ENCODE measurements at places on chromosomes 16 and 17. TPM values are rescaled to one million over a fixed set of nuclear protein-coding genes. Genes with fewer than 3 reads are reported as not detected.

The FOXL1 gene
- total RNA-seq: not detected

The CACNG4 gene
- 0.26 TPM for total RNA-seq

The MYH3 gene
- 1.6 TPM for total RNA-seq

DNA sequence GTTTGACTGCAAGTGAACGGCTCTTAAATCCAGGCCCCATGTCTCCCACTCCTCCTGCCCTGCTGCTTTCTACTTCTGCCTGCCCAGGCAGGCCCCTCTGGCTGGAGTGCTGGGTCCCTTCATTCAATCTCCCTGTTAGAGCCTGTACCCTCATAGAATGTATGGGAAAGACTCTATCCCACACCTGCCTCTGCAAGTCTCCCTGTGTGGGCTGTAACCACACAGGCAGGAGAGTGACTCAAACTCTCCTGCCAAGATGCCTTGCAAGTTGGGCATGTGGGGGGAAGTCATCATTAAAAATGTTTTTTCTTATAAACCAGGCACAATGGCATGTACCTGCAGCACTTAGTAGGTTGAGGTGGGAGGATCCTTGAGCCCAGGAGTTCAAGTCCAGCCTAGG is 77.5 kb downstream of the PLXDC1 start:
- no peaks in the 10 kb centered on the region for H3K27me3 ChIP-seq
- H3K4me3 ChIP-seq: no peak overlapping the region
- no peak for DNase-seq
- H3K27ac ChIP-seq: no peak overlapping the region
- no peaks in the 10 kb centered on the region for H3K36me3 ChIP-seq

DNA sequence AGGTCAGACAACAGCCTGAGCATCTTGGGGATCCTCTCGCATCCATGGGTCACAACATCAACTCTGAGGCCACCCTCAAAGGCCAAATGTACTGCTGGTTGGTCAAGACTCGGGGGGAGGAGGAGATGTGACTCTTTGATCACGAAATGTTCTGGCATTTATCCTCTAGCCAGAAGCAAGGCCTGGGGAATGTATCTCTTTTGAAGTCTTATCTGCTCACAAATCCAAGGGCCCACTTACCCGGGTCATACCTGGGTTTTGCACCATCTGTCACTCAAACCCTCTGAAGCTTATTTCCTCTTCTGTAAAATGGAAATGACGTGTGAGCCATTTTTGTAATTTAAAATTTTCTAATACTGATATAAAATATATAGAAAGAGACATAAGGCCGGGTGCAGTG is 13.2 kb downstream of the CA7 start:
- H3K4me3 ChIP-seq: no peak overlapping the region
- H3K27me3 ChIP-seq: no peaks in the 10 kb centered on the region
- no peak overlapping the region for H3K27ac ChIP-seq
- H3K4me1 ChIP-seq: no peaks in the 10 kb centered on the region

DNA sequence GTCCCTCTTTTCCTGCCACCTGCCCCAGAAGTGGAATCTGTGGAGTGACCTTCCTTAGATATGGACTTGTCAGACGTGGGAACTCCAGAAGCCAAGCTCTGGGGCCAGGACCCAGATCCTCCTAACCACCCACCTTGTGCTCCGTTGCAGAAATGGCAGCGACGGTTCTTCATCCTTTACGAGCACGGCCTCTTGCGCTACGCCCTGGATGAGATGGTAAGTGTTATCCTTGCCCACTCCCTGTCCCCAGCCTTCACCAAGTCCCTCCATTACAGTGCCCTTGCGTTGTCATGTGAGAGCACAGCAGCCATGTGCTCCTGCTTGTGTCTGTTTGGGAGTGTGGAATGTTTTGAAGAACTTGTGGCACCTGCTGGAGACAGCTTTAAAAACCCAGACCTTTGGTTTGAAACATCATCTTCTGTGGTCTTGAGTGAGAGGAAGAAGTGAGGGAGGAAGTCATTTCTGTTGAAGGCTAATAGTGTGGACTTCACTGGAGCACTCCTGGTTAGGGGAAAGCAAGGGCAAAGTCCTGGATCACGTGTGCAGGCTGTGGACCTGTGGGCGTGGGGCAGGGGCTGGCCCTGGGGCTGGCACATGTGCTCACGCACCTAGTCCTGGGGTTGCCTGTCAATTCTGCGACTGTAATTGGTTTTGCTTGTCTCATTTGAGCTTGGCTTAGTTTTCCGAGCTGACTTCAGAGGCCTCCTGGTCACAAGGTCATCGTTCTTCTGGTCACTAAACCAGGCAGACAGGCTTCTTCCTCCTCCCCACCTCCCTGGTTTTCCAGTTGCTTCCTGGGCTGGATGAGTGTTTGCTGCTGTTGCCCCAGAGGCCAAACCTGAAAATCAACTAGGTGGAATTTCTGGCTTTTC is 35.8 kb downstream of the MPRIP start:
- H3K27ac ChIP-seq: no peak overlapping the region
- peak; percentile 78 for DNase-seq
- H3K4me3 ChIP-seq: no peak overlapping the region
- no peaks in the 10 kb centered on the region for H3K27me3 ChIP-seq

GRCh38 chr17:40778461-40778860 is 3.9 kb downstream of the KRT27 start:
- H3K36me3 ChIP-seq: no peaks in the 10 kb centered on the region
- no peak overlapping the region for H3K27ac ChIP-seq
- H3K4me1 ChIP-seq: no peaks in the 10 kb centered on the region

DNA sequence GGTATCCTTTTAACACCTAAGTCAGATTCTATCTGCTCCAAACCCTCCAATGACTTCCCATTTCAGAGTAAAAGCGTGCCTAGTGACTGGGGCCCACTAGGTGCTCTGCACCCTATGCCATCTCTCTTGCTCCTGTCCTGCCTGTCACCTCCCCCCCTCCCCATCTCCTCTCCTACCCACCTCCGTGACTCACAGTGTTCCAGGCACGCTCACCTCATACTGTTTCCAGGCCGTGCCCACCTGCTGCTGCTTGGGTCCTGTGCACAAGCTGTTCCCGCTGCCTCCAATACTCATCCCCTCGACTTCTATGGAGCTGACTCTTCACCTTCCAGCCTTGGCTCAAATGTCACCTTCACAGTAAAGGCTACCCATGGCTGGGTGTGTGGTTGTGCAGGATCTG is 21.7 kb downstream of the DNAH3 start:
- no peak overlapping the region for H3K4me3 ChIP-seq
- DNase-seq: no peak
- H3K4me1 ChIP-seq: no peaks in the 10 kb centered on the region
- H3K27me3 ChIP-seq: no peaks in the 10 kb centered on the region

DNA sequence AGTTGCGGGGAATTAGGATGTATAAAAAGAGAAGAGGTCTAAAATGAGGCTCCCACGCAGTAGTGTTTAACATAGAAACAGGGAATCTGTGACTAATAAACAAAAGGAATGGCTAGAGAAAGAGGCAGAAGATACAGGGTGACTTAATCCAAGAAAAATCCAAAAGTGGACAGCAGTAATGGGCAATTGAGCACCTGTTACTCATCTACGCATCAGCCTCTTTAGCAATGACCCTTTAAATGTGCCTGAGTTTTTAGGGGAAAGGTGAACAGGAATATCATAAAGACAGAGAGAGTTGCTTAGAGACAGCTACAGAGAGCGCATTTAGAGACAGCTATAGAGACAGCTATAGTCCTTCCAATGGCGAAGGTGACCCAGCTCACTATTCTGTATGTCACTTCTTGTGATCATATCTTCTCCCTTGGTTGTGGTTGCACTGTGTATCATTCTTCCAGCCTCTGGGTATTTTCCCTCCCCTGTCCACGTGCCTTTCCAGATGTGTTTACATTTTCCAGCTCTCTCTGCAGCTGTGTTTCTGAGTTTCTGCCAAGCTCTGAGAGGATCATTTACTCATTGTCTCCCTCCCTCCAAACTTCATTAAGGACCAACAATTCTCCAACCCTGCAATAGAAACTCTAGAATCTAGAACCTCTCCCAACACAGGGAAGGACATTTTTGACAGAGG is 61.5 kb downstream of the MYOCD start:
- H3K4me3 ChIP-seq: no peak overlapping the region
- H3K4me1 ChIP-seq: peaks cover 16% of the 10 kb centered on the region
- no peaks in the 10 kb centered on the region for H3K36me3 ChIP-seq
- H3K27ac ChIP-seq: no peak overlapping the region

- H3K27ac ChIP-seq: no peak overlapping the region
- no peaks in the 10 kb centered on the region for H3K27me3 ChIP-seq
- H3K36me3 ChIP-seq: peaks cover 2% of the 10 kb centered on the region
- no peak for DNase-seq
Measured at GRCh38 chr17:64183815-64184214, 53.9 kb upstream of the ERN1 start.

DNA sequence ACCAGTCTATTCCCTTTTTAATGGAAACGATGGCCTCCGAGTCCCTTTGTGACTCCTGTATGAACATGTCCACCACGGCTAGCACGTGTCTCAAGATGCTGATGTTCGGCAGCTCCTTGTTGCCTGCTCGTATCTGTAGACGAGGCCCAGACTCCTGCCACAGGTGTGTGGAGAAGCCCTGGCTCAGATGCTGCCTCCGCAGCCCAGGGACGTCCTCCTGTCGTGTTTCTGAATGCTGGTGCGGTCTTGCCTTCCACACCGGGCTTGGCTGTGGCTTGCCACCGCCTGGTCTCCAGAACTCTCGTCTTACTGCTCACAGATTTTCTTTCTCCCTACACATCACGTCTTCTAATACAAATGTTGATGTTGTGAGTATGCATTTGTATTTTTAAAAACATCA is 17.0 kb downstream of the FOXF1 start:
- H3K4me3 ChIP-seq: no peak overlapping the region
- H3K27ac ChIP-seq: no peak overlapping the region
- no peaks in the 10 kb centered on the region for H3K27me3 ChIP-seq
- no peak for DNase-seq

DNA sequence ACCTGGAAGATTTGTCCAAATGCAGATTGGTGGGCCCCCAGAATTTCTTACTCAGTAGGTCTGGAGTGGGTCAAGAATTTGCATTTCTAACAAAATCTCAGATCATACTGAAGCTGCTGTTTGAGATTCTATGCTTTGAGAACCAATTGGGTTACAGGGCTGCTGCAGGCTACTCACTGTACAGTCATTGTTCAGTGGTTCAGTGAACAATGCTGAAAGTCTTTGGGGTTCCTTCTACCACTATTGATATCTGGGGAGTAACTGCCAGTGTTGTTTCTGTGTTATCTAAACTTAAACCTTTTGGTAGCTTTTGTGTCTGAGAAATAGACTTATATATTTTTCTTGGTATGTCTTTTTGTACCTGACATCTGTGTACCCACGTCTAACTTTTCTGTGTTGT is 187.5 kb downstream of the TANC2 start:
- no peak overlapping the region for H3K27ac ChIP-seq
- H3K4me1 ChIP-seq: no peaks in the 10 kb centered on the region
- no peak for DNase-seq
- no peaks in the 10 kb centered on the region for H3K27me3 ChIP-seq
- H3K36me3 ChIP-seq: no peaks in the 10 kb centered on the region

- peaks cover 21% of the 10 kb centered on the region for H3K4me1 ChIP-seq
- H3K27ac ChIP-seq: no peak overlapping the region
- no peak overlapping the region for H3K4me3 ChIP-seq
- H3K36me3 ChIP-seq: no peaks in the 10 kb centered on the region
- no peaks in the 10 kb centered on the region for H3K27me3 ChIP-seq
Measured at GRCh38 chr16:68275611-68276191, 11.4 kb downstream of the SLC7A6 start.

DNA sequence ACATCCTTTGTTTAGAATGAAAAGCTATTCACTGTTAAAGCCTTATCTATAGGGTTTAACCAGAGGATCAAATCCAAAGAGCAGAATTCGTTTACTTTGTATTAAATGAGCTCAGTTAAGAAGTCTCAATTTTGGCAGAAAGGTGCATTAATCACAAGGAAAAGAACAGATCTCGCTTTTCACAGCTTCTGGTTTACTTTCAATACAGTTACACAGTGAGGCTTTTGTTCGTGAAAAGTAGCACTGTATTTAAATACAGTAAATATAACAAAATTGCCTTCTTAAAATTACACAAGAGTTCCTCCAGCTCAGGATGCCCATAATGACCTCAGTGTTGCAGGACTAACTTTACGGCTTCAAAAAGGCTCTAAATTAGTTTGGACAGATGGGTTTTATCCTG is 669.1 kb upstream of the SALL1 start:
- no peaks in the 10 kb centered on the region for H3K4me1 ChIP-seq
- no peak overlapping the region for H3K4me3 ChIP-seq
- no peak for DNase-seq

DNA sequence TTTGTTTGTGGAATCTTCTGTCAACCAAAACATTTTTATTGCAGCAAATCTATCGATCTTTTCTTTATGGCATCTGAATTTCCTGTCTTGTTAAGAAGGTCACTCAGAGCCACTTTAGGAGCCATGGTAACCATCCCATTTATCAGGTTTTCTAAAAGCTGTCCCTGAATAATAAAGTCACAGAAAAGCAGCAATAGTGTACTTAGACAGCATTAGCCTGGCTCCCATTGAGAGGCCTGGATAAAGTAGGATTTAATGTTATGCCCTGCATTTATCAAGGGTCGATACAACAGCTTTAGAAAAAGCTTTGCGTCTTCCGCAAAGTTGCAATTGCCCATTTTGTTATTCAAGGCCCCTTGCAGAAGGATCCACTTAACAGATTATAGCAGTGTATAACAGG is 10.1 kb upstream of the CD300LF start:
- H3K4me1 ChIP-seq: no peaks in the 10 kb centered on the region
- H3K36me3 ChIP-seq: no peaks in the 10 kb centered on the region

GRCh38 chr17:1899403-1900000 is 69.7 kb downstream of the RPA1 start:
- H3K27me3 ChIP-seq: no peaks in the 10 kb centered on the region
- DNase-seq: no peak
- H3K27ac ChIP-seq: no peak overlapping the region
- no peak overlapping the region for H3K4me3 ChIP-seq

GRCh38 chr17:6503641-6504195 is 52.6 kb downstream of the PITPNM3 start:
- no peak overlapping the region for H3K27ac ChIP-seq
- no peaks in the 10 kb centered on the region for H3K27me3 ChIP-seq
- no peak for DNase-seq
- H3K36me3 ChIP-seq: no peaks in the 10 kb centered on the region
- peaks cover under 1% of the 10 kb centered on the region for H3K4me1 ChIP-seq

GRCh38 chr17:49497148-49498028 is 2.3 kb downstream of the NGFR start:
- no peak overlapping the region for H3K4me3 ChIP-seq
- H3K27ac ChIP-seq: no peak overlapping the region
- H3K27me3 ChIP-seq: no peaks in the 10 kb centered on the region
- peaks cover 29% of the 10 kb centered on the region for H3K4me1 ChIP-seq
- H3K36me3 ChIP-seq: no peaks in the 10 kb centered on the region
